ENCODE measurements at places on chromosomes 1 and 21.

- no peak for DNase-seq
Observed at GRCh38 chr1:42807056-42807668, 9.8 kb upstream of the ERMAP start.

DNA sequence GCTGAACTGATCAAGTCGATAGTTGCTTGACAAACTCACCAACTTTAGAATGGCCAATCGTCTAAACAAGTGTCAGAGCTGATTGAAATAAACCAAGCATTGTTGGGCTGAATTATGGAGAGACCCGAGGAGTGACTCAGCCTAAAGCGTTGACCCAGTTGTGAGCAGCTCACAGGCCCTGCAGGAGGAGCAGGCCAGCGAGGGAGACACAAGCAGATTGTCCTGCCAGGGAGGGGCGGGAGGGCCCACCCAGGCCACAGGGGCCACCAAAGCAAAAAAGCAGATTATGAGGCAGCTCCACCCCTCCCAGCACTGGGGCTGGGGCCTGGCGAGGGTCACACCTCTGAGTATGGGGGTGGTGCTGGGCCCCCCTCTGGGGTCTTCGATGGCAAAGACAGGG lies 10.1 kb upstream of the MATN1 start:
- DNase-seq: no peak

DNA sequence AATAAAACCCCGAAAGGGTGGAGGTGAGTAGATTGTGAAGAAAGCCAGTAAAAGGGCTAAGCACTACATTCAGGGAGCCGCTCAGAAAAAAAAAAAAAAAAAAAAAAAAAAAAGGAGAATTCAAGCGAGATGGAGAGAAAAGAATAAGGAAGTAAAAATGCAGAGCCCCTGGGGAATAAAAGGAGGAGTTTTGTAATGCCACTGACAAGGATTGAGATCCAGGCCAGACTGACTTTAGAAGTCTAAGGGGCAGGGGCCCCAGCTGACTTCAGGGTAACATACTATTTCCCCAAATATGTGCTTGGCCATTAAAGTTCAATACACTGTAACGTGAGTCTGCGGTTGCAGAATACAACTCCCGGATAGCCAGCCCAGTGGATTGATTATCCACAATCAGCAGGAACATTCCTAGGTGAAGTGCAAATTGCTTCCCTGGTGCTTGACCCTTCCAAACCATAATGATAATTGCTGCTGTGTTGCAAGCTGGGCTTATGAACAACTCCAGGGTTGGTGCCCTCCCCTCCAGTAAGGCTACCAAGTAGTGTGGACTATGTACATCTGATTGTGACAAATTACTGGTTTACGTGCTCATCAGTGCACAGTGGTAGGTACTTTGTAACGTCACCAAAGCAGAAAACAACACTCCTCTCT lies 30.7 kb upstream of the RRP15 start:
- no peak for DNase-seq

- DNase-seq: no peak
Observed at GRCh38 chr1:42833981-42834380, 12.4 kb upstream of the ZNF691 start.

- no peak for DNase-seq
Observed at GRCh38 chr21:34801519-34802132, 132.8 kb downstream of the CLIC6 start.

GRCh38 chr1:11790880-11791715 lies 14.7 kb downstream of the MTHFR start:
- DNase-seq: no peak

GRCh38 chr1:116373431-116374352 lies 648 bp downstream of the ATP1A1 start:
- DNase-seq: peak; percentile 48

DNA sequence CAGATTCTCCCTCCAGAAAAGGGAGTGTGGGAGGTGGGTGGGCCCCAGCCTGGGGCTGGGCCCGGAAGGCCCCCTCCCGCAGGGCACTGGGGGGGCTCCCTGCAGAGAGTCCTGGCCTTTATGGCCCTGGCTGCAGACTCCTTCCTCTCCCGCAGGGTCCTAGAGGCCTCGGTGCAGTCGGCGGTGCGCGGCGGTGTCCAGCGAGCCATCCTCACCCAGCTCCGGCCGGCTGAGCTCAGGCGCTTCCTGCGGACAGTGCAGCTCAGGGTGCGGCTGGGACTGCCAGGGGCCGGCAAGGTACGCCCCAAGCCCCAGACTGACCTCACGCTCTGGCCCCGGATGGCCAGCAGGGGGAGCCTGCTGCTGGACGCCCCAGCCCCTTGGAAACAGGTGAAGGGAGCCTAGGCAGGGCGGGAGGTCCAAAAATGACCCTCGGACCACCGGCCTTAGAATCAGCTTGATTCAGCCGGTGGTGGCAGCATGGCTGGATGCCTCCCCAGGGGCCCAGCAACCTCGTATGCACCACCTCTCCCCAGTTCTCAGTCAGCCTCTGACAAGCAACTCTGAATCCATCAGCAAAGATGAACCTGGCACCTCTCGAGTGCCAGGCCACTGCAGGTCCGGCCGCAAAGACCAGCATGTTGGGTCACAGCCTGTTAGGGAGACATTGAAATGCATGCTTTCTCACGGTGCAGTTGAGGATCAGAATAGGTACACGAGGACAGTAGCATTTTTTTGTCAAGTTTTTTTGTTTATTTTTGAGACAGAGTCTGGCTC lies 20.6 kb downstream of the MTHFR start:
- DNase-seq: peak; percentile 75

- DNase-seq: no peak
Observed at GRCh38 chr1:117665556-117666270, 59.9 kb downstream of the TENT5C start.

DNA sequence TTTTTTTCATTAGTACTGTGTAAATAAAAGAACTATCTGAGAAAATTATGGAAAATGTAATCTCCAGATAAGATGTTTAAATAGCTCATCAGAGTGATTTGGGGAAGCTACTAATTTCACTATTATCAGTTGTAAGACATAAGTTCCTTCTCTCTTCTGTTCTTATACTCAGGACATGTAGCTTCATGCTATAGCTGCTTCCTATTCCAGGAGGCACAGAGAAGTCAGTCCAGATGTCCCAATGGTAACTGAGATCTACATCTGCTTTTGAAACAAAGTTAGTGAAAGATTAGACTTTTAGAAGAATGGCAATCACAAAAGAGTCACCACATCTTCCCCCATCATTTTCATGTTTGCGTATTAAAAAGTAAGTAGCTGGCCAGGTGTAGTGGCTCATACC lies 5.6 kb downstream of the MAP3K21 start:
- no peak for DNase-seq

DNA sequence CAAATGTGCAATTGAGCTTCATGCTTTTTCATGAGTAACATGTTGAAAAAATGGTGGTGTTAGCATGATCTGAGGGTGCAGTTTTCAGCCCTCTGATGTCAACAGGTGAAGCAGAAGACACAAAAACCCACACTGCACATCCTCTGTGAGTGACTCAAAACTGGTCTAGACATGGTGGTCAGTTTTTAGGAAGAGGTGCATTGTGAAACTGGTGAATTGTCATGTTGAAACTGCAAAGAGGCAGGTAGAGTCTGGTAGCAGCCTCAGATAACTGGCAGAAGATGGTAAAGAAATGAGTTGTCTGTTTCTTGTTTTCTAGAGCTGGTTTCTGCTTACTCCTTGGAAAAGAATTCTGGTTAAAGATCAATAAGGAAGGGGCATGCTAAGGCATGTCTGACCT lies 97.3 kb upstream of the HMCN1 start:
- DNase-seq: no peak

GRCh38 chr1:23567629-23567995 lies 8.3 kb upstream of the ID3 start:
- DNase-seq: no peak

- peak; percentile 17 for DNase-seq
Observed at GRCh38 chr1:1427106-1427819, 6.2 kb upstream of the ANKRD65 start.

- no peak for DNase-seq
Observed at GRCh38 chr1:244181867-244182266, 130.8 kb downstream of the ZBTB18 start.

- no peak for DNase-seq
Observed at GRCh38 chr1:83022206-83022605, 976.7 kb downstream of the TTLL7 start.

DNA sequence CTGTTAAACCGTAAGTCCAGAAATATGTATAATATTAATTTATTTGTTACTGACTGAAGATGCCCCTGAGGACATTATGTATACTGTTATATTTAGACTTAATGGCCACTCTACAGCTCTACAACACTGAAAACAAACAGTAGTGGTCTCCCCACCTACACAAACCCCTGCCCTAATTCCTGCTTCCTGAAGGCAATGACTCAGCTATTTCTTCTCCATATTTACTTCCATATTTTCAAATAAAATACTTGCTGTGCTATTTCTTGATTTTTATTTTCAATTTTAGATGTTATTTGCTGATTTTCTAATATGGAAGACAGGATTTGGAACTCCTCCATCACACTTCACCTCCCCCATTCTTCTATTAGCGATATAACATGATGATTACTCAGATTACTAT lies 97.6 kb downstream of the PCNX2 start:
- DNase-seq: no peak

DNA sequence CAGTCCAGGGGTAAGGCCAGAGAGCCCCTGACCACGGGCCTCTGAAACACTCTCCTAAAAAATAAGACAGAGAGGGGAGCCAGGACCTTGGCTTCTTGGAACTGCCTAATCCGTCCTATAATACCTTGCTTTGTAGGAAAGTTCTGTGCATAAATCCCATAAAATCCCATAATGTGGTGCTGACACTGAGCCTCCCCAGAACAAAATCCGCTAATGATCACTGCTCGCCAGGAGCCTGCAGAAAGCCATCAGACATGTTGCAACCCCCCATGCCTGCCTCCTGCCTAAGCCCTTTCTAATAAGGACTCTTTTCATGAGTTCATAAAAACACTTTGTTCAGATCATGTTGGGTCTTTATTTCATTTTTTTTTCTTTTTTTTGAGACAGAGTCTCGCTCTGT lies 9.3 kb upstream of the DHRS3 start:
- no peak for DNase-seq

DNA sequence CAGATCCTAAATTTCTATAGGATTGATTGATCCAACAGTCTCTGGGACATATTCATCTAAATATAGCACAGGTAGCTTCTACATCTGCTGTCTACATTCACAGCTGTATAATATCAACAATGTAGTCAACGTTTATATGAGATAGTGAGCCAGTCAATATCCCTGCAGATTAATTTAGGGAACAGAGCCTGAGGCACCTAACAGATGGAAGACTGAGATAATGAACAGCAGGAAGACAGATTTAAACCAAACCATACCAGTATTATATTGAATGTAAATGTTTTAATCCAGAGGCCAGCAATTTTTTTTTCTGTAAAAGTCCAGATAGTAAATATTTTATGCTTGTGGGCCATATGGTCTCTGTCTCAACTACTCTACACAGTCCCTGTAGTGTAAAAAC lies 2072.4 kb downstream of the MRPL39 start:
- no peak for DNase-seq

- no peak for DNase-seq
Observed at GRCh38 chr1:8025671-8026144, 401 bp downstream of the ERRFI1 start.

DNA sequence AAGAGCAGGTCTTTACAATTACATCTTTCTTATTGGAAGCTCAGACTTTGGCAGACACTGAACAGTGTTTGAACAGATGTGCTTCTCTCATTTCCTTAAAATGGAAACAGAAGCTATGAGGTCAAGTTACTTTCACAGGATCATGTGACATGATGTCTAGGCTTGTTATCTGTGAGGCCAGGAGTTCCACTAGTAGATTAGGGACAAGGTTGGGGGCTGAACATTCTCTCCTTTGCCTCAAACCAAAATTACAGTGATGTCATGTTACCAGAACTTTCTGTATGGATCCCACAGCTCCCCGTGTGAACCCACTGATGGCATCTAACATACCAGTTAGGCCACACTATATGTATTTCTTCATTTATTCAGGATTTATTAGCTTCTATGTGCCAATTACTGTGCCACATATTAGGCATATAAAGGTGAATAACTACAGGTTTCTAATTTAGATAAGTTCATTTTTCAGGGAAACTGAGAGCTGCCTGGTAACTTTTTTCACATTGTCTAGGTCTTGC lies 6.0 kb downstream of the DYNLT5 start:
- DNase-seq: no peak

GRCh38 chr1:77511440-77511840 lies 171.0 kb downstream of the ZZZ3 start:
- no peak for DNase-seq

DNA sequence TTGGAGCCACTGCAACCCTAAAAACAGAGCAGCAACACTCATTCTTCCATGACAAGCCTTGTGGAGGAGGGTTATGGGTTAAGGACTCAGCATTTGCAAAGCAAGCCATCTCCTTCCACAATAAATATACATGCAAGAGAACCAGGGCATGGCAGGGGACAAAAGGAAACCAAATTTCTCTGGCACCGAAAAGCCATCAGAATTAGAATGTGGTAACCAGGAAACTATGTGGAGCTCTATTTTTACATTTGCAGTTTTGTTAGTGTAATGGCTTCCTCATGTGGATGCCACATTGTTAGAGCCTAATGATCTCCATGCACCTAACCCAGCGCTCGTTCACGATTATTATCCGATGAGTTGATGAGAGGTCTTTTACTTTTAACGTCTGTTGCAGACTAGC lies 91.7 kb downstream of the NAV1 start:
- no peak for DNase-seq

- no peak for DNase-seq
Observed at GRCh38 chr1:29875557-29876028, 639.3 kb downstream of the PTPRU start.

DNA sequence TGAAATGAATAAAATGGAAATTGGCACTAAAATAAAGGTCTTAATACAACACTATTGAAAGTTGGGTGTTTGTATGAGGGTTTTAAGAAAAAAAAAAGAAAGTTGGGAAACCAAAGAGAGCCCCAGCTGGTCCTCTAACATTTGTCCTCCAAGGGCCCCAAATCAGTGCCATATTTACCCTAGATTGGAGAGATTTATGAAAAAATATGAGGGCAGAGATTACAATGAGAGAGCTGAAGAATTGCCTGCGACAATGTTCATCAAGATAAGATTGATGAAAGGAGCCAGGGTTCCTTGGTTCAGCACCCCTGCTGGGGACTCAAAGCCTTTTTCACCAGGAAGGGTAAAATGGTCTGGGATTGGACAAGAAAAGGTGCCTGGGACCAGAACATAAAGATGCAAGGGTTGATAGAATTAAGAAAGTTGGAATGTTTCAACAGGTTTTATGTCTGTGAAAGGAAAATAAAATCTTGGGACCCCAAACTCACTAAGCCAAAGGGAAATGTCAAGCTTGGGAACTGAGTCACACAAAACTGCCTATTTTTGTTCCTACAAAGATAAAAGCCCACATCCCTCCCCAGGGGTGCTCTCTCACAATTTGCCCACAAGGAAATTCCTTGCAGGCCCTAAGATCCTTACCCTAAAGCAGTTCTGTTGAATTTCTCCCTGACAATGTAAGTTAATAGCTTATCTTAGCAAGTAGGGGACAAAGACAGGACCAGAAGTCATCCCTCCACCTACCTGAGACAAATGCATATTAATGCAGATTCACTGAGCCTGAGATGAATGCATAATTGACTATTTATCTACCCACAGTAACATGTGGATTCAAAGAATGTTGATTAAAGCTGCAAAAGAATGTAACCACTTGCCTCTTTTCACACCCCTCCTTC lies 26.8 kb downstream of the CBR1 start:
- DNase-seq: no peak

- no peak for DNase-seq
Observed at GRCh38 chr1:94739521-94740061, 80.6 kb upstream of the SLC44A3 start.

Measured in HEK293T (cell line).